ENCODE measurements at places on chromosomes 3 and 15. TPM values are rescaled to one million over a fixed set of nuclear protein-coding genes. Genes with fewer than 3 reads are reported as not detected.

DNA sequence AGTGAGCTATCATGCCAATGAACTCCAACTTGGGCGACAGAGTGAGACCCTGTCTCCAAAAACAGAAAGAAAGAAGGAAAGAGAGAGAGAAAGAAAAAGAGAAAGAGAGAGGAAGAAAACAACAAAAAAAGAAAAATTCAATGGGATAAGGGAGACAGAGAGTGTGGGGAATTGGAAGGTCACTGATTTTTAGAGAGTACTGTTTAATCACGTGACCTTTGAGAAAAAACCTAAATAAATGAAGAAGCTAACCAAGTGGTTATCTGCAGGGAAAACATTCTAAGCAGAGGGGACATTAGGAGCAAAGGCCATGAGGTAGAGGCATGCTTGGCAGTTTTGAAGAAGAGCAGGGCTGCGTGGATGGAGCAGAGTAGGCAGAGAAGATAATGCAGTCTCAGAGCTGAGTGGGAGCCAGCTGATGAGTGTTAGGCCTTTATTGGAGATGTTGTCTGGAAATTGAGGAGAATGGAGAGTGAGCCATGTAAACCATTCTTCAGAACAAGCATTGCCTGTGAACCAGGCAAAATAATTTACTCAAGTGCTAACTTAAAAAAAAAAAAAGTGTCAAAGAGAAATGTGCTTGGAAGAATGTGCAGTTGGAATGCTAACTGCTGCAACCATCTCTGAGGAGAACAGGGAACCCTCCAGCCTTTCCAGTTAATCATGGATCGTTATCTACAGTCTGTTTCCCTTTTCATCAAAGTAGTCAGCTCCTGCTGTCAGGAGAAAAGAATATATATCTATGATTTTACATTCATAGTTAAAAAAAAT, 377.3 kb upstream of the SEMA6D start:
- no peak for DNase-seq

- no peak for DNase-seq
Measured at GRCh38 chr15:66161108-66161507, 92.4 kb downstream of the MEGF11 start.

- no peak for DNase-seq
Measured at GRCh38 chr15:82549199-82549665, 9.0 kb upstream of the RPS17 start.

The MESP1 gene
- 4.6 TPM for total RNA-seq

GRCh38 chr3:188497021-188497420, 343.1 kb downstream of the LPP start:
- DNase-seq: no peak

DNA sequence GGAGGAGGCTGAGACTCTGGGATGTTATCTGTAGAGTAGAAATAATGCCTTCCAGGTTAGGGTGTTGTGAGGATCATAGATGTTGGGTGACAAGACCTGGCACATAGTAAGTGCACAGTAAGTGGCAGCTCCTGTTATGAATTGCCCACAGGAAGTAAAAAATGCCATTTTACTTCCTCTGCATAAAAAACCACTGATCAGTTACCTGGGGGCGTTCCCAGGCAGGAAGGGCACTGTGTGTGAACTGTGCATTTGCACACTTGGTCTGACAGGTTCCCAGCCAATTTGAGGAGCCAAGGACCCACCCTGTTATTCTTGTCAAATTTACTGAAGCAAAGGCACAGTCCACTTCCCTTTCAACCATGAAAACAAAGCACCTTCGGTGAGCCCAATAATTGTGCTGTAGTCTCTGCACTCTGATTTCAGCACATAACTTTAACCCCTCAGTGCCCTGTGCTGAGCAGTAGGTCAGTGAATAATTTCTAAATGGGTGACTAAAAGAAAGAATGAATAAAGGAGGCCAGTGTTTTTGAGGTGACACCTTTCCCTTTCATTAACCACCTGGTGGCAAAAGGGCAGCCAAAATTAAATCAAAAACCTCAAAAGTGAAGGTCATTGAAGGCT, 85.8 kb upstream of the ARHGEF3 start:
- DNase-seq: no peak

The ADAMTSL3 gene
- total RNA-seq: not detected

DNA sequence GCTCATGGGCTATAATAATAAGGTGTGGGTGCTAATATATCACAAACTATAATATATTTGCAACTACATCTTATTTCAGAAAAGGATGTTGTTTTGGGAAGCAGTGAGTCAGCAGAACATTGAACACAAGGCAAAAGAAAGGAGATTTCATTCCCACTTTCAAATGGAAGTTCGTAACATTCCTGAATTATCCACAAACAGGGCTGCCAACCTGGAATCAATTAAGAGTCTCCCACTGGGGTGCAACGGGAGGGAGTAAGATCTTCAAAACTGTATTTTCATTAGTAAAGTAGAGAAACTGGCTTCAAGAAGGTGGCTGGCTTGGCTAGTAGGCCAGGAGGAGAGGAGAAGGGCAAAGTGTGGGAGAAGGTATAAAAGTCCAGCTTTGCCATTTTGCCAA, 479.6 kb downstream of the CNTN3 start:
- DNase-seq: no peak

The SRGAP3 gene
- total RNA-seq: 0.54 TPM

DNA sequence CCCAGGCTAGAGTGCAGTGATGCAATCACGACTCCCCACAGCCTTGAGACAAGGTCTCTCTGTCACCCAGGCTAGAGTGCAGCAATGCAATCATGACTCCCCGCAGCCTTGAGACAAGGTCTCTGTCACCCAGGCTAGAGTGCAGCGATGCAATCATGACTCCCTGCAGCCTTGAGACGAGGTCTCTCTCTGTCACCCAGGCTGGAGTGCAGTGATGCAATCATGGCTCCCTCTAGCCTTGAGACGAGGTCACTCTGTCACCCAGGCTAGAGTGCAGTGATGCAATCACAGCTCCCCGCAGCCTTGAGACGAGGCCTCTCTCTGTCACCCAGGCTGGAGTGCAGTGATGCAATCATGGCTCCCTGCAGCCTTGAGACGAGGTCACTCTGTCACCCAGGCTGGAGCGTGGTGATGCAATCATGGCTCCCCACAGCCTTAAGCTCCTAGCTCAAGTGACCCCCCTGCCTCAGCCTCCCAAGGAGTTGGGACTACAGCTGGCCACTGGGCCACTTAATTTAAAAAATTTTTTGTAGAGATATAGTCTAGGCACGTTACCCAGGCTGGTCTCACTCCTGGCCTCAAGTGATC, 26.1 kb downstream of the TFRC start:
- no peak for DNase-seq

DNA sequence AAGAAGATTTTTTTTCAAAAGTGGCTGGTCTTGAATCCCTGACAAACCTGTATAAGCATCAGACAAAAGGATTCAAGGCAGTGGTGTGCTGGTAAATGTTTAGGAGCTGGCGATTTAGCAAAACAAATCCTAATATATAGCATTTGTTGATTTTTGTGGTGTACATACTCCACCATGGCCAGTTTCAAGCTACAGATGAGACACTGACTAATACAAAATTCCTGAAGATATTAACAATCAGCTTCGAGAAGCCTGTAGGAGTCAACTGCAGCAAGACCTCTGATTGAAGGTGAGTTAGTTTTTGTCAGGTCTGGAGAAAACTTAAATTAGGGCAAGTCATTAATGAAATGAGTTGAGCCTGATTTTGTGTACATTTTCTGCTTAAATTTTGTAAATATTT, 6.7 kb downstream of the STRIT1 start:
- no peak for DNase-seq

DNA sequence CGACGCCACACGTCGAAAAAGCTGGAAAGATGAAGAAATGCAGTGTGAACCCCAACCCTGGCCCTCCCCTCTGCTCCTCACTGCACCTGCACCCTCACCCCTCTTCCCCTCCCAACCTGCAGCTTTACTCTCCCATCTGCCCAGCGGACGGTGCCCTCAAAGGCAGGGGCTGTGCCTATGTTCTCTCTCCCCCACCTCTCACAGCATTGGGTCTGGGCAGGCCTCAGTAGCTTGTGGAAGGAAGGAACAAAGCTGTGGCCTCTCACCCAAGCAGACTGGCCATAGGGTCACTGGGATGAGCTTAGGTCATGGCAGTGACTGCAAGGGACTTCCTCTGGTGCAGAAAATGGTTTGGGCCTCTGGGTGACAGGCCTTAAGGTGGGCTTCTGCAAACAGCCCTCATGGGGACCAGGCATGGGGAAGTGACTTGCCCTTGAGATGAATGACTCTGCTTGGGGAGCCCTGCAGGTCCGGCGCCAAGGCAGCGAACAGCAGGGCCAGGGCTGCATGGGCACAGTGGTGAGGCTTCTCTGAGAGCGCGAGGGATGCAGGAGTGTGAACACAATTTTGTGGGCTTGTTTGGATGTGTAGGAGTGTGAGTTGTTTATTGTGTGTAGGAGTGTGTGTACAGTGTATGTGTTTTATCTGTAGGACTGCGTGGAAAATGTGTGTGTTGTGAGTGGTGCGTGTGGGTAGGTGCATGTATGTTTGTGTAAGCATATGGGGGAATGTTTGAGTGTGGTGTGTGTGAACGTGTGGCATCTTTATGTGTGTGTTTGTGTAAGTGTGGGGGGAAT, 29.2 kb downstream of the SRPRB start:
- DNase-seq: no peak

The SLC28A1 gene
- total RNA-seq: not detected

GRCh38 chr15:63507878-63508818, 3.8 kb downstream of the USP3 start:
- no peak for DNase-seq

The SLC2A2 gene
- total RNA-seq: not detected

- DNase-seq: no peak
Measured at GRCh38 chr3:161475905-161476304, 20.7 kb upstream of the OTOL1 start.

DNA sequence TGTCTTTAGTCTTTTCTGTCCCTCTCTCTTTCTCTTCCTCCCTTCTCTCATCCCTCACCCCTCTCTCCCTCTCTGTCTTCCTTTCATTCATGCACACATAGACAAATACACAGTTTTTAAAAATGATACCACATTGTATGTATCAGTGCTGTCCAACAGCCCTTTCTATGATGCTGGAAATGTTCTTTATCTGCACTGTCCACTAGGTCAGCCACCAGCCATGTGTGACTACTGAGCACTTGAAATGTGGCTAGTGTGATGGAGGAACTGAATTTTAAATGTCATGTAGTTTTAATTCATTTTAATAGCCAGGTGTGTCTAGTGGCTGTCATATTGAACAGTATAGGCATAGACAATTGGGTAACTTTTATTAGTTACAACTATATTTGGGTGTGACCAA, 34.9 kb downstream of the COL6A5 start:
- DNase-seq: no peak

DNA sequence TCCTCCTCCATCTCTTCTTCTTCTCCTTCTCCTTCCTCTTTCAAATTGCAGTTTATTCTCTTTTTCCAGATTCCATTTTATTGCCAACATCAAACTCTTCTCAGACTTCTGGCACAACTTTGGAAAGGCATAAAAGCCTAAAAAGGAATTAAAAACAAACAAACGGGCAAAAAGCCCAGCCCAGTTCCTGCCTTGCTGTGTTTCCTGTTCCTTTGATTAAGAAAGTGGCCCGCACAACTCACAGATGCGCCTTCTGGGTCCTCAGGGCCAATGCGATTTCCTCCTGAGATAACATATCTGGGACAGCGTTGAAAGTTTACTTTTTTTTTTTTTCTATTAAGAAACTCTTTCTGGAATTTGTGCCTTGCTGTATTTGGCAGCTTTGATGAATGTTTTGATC, 158.7 kb upstream of the UBE3A start:
- no peak for DNase-seq

The TARS3 gene
- total RNA-seq: 15.2 TPM

The CFAP100 gene
- total RNA-seq: not detected

- no peak for DNase-seq
Measured at GRCh38 chr3:152564459-152564858, 270.5 kb upstream of the P2RY1 start.

- DNase-seq: no peak
Measured at GRCh38 chr15:31021067-31021665, 29.7 kb upstream of the MTMR10 start.

DNA sequence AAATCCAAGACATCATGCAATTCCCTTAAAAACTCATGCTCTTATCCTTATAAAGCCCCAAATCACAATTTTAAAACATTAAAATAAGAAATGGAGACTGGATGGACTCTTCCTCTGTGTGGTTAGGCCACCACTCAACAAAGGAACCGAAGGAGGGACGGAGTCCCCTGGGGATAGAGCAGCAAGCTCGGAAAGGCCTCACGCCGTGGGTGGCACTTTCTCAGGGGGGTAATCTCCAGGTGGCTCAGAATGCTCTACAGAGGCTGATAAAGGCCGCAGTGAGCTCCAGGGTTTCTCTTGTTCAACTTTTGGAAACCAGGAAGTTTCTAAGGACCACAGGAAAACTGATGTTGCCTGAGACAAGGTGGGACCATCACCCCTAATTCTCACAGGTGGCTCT, 23.2 kb downstream of the CCR9 start:
- no peak for DNase-seq

DNA sequence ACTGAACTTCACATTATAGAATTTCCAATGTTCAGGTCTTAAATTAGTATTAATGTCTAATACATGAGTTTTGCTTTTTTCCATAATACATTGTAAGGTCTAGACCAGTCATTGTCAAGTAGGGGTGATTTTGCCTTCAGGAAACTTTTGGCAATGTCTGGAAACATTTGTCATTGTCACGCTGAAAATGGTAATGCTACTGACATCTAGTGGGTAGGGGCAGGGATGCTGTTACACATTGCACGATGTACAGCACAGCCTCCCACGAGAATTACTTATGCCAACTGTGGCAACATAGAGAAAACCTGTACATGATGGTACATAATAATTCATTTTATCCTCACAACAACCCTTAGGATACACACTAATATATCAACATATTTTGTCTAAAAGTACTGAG, 384.1 kb downstream of the CADM2 start:
- no peak for DNase-seq

The ALG1L2 gene
- not detected for total RNA-seq

DNA sequence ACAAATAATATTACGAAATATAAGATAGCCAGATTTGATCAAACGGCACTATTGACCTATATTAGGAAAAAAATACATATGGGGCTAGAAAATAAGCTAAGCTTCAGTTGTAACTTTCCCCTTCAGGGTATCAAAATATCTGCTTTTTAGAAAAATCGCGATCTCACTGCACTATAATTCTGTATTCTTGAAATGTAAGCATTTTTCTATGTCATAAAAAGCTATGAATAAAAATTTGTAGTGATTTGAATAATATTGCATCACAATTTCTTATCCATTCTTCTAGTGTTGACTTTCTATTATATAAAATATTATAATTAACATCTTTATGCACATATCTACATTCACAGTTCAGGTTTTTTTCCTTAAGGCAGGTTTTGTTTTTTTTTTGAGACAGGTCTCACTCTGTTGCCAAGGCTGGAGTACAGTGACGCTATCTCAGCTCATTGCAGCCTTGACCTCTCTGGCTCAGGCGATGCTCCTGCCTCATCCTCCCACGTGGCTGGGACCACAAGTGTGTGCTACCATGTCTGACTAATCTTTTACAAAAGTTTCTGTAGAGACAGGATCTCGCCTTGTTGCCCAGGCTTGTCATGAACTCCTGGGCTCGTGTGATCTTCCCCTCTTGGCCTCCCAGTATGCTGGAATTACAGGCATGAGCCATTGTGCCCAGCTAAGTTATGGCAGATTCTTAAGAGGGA, 21.6 kb downstream of the EMC4 start:
- DNase-seq: no peak

The GABRA5 gene
- not detected for total RNA-seq

Data from activated T-helper 1 cell treated with anti-CD3 and anti-CD28 coated beads, Interleukin-12 subunit alpha, Interleukin-12 subunit beta, Interleukin-2, Interleukin-4 antibody, amounts not matched to agents 30 ng/mL and 10 ng/mL and 1 ng/mL, durations not matched to agents 14 hours and 24 hours and 36 hours (primary cell).